ENCODE measurements at places on chromosomes 11 and 22.

GRCh38 chr11:70030412-70030811 lies 47.7 kb upstream of the ANO1 start:
- DNase-seq = no peak

GRCh38 chr11:88213406-88213805 lies 38.2 kb upstream of the RAB38 start:
- no peak for DNase-seq

GRCh38 chr22:24696551-24697001 lies 77.9 kb downstream of the PIWIL3 start:
- no peak for DNase-seq

DNA sequence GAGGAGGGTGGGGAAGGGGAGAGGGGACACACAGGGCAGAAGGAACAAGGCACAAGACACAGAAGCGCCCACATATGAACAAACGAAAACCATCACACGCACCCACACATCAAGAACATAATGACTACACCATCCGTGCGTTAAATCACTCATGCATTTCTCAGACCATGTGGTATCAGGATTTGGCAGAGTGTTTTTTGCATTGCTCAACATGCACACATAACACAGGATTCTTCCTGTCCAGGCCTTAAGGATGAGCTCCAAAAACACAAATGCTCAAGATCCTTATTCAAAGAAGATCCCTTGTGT lies 309.5 kb downstream of the CADM1 start:
- DNase-seq = no peak

DNA sequence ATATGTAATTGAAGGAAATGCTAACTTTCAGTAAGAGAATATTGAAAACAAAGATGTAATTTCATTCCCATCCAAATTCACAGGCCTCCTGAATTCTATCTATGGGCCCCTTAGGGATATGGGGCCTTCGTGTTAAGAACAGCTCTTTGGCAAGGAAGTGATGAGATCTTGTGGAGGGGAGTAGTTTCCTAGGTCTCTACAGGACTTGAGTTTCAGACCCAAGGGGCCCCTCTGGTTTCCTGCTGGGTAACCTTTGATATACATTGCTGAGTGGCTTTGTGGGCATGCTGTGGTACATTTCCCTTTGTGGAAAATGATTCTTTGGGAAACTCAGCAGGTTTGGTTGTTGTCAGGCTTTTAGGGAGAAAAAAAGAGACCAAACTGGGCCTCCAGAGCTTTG lies 6.2 kb downstream of the STIM1 start:
- DNase-seq = no peak

GRCh38 chr11:134332189-134332631 lies 422 bp downstream of the GLB1L2 start:
- DNase-seq = no peak

GRCh38 chr11:63443714-63444113 lies 47.3 kb downstream of the PLAAT5 start:
- no peak for DNase-seq

DNA sequence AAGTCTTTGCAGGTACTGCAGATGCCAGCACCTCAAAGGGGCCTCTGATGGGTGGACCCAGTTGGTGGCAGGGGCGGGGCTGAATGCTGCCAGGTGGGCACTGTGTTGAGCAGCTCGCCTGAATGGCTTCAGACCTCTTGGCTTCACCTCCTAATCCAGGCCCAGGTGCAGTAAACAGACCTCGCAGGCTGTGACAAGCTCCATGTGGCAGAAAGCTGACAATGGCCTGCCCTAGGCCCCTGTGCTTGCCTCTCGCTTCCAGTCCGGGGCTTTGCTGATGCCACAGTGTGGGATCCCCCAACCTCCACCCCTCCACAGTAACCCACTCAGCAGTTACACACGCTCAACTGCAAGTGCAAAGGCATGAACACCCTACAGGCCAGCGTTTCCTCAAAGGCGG lies 9.4 kb downstream of the IGLL1 start:
- DNase-seq = no peak

DNA sequence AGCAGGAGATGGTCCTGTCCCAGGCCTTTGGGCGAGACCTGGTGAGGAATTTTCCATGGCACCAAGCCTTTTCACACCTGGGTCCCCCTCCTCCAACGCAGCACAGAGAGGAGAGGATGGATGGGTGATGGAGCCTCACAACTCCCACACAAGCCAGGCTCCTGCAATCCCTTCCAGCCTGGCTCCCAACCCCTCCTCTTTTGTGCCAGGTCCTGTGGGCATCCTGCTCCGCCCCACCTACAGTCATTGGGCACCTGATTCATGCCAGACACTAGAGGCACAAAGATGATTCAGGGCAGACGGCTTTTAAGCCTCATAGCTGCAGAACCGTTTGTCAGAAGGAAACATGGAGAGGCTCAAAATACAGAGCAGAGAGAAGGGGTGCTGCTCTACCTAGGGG lies 16.1 kb upstream of the MYRF start:
- no peak for DNase-seq

- DNase-seq = no peak
Measured at GRCh38 chr11:37450613-37451012, 852.6 kb upstream of the RAG2 start.

DNA sequence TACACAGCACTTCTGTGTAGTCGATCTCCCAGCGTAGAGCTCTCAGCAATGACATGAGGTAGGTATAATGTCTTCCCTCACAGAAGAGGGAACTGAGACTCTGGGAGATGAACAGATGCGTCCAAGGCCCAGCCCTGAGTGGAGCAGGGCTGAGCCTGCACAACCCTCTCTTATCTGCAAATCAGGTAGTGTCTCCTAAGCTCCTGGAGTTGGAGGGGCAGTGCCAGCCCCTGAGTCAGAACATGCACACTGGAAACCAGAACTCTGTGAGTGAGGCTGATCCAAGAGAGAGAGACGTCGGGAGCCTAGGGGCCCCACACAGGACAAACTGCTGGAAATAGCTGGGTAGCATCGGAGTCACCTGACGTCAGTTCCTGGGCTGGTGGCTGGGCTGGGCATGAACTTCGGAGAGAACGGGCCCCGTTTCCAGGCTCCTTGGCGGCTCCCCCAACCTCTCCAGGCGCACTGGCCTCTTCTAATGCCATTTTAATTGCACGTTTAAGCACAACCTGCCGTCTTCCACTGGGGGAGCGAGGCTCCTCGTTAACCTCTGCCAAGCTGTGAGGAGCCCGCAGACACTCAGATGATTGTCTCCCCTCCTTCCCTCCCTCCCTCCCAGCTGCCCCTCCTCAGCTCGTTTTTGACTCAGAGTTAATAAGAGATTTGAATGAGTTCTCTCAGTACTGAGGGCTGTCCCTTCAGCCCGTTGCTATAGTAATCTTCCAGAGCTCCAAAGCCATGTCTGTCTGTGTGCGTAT lies 191.2 kb upstream of the TBCEL start:
- DNase-seq = no peak

- no peak for DNase-seq
Measured at GRCh38 chr22:30021338-30021737, 58.9 kb upstream of the HORMAD2 start.

DNA sequence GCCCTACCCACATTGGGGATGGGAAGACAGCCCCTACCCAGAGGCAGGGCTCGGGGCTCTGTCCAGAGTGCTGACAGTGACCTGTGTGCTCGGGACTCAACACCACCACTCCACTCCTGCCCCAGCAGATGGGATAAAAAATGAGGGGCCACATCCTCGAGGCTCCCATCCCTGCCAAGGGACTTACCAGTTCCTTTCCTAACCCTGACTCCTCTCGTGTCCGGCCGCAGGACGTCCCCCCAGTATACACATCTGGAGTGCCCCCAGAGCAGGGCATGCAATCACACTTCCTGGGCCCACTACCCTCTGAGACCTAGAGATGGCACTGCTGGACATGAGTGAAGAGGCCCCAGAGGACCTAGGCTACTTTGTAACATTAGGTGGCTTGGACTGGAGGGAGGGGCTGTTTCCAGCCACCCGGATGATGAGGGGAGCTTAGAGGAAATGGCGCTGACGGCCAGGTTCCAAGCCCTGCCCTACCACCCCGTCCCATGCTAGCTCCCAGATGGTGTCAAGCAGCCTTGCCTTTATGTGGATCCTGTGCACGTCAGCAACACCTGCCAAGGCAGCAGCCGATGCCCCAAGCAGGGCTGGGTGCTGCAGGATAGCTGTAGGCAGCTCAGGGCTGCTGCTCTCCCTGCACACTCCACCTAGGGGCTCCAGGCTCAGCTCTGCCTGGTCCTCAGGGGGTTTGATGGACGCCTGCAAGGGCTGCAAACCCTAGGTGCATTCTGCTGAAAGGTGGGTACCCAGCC lies 86.6 kb downstream of the DGCR2 start:
- no peak for DNase-seq

DNA sequence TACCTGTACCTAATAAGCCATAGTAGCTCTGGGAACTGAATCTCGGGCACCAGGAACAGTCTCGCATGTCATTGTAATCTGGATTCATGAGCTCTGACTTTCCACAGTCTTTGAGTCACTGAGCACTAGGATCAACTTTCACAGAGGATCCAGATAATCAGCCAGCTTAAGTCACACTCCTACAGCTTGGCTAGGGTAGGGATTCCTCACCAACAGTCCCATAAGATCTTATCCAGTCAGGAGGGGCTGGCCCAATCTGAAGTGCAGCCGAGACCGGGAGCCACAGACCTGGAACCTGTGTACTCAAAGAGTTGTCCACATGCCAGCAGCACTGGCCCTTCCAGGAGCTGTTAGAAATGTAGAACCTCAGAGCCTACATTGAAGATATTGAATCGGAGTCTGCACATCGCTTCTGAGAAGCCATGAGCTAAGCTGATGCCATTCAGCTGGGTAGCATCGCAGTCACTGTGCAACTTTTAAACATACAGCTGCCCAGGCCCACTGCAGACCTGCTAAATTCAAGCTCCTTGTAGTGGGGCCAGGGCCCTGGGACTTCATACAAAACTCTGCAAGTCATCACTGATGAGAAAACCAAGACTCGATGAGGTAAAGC lies 538.8 kb upstream of the B3GAT1 start:
- no peak for DNase-seq

- no peak for DNase-seq
Measured at GRCh38 chr22:28812516-28812915, 12.1 kb upstream of the XBP1 start.

DNA sequence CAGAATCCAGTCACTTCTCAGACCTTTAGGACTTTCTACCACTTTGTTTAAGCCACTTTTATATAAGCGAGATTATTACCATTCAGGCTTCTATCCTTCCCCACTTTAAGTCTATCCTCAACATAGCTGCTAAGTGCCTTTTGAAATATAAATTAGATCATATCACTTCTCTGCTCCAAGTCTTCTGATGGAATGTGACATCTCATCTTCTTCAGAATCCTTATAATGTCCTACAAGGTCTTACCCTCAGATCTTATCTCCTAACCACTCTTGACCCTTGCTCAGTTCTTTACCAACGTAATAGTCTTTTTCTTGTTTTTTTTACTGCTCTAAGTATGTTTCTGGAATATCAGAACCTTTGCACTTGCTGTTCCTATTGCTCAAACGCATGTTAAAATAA lies 188.7 kb downstream of the DYNC2H1 start:
- no peak for DNase-seq

DNA sequence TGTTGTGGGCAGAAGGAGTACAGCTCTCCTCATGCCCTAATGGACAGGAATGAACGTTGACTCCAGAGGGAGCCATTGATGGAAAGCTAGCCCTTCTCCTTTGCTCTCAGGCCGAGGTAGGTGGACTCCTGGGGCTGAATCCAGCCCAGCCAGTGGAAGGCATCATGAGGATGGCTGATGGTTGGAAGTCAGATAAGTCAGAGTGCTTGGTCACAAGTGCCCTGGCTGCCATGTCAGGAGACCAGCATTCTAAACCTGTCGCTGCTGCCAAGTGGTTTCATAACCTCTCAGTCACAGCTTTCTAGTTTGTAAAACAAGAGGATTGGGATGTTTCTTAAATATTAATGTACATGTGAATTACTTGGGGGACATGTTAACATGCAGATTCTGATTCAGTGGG lies 32.3 kb downstream of the PIWIL4 start:
- DNase-seq = no peak
